Body of pancreas (tissue), 4 donors: ENCODE measurements at places on chromosomes 12 and 14. TPM values are rescaled to one million over a fixed set of nuclear protein-coding genes. Genes with fewer than 3 reads are reported as not detected.

The SERPINA5 gene
- total RNA-seq, result 76.0 TPM

DNA sequence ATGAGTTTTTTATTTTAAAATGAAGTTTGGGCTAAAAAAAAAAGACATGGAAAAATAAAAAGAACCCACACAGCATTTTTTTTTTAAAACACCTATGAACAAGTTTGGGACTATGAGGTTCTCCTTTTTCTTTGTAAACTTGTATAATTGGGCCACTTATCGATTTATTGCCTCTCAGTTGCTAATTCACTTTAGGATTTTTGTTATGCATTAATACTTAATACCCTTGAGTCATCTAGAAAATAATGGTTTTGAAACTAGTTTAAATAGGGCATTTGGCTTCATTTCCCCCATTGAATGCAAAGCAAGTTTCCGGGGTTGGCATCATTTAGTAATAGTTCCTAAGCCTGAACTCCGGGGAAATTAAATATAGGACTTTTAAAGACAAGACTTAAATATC is 312.8 kb upstream of the RGS6 start:
- no peaks in the 10 kb centered on the region for H3K36me3 ChIP-seq
- no peaks in the 10 kb centered on the region for H3K4me1 ChIP-seq
- no peak overlapping the region for H3K27ac ChIP-seq
- no peaks in the 10 kb centered on the region for H3K27me3 ChIP-seq
- H3K4me3 ChIP-seq, result no peak overlapping the region

- no peaks in the 10 kb centered on the region for H3K27me3 ChIP-seq
- DNase-seq, result no peak
- H3K4me3 ChIP-seq, result no peak overlapping the region
- H3K4me1 ChIP-seq, result no peaks in the 10 kb centered on the region
- no peaks in the 10 kb centered on the region for H3K36me3 ChIP-seq
Observed at GRCh38 chr12:22653075-22653474, 28.1 kb downstream of the ETNK1 start.

The KLRK1 gene
- total RNA-seq, result not detected

The LGR5 gene
- not detected for total RNA-seq

DNA sequence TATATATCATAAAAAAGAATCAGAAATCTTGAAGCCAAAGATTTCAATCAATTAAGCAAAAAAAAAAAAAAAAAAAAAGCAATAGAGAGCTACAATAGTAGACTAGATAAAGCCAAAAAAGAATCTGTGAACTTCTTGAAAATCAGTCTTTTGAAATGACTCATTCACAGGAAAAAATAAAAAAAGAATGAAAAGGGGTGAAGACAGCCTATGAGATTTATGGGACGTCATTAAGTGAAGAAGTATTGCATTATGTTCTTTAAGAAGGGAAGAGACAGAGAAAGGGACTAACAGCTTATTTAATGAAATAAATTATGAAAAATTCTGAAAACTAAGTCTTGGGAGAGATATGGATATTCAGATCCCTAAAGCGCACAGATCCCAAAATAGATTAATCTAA is 103.8 kb downstream of the ACSS3 start:
- H3K27me3 ChIP-seq, result no peaks in the 10 kb centered on the region
- no peaks in the 10 kb centered on the region for H3K4me1 ChIP-seq
- no peak for DNase-seq
- no peak overlapping the region for H3K4me3 ChIP-seq
- H3K27ac ChIP-seq, result no peak overlapping the region
- H3K36me3 ChIP-seq, result no peaks in the 10 kb centered on the region

DNA sequence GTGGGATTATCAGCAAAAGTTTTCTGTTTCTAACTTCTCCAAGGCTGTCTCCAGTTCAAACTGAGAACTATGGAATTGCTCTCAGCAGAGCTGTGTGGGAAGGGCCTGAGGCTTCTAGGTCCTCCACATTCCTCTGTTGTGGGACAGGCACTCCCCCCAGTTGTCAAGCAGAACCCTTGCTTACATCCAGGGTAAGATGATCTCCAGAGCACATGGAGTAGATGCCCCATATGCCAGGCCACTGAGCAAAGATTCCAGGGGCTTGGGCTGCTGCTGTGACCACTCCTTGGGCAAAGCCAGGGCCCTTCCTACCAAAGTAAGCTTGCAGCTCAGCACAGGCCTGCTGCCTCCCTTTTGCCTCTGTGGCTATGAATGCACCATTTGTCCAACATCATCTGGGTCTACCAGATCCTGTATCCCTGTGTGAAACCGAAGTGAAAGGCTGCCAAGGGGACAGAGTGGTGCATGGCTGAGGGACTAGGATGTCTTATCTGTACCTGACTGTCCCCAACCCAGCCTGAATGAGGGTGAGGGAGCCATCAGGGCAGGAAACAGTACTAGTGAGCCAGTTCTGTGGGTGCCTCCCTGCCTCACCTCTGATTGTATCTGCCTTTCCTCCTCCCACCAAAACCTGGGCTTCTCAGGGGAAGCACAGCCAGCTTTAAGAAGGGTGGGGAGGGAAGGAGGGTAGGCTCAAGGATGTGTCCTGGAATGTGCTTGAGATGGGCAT is 13.1 kb upstream of the ESPL1 start:
- H3K27ac ChIP-seq, result no peak overlapping the region
- H3K27me3 ChIP-seq, result no peaks in the 10 kb centered on the region
- H3K36me3 ChIP-seq, result no peaks in the 10 kb centered on the region
- no peak overlapping the region for H3K4me3 ChIP-seq
- peaks cover 33% of the 10 kb centered on the region for H3K4me1 ChIP-seq

- DNase-seq, result no peak
- H3K4me3 ChIP-seq, result no peak overlapping the region
- no peaks in the 10 kb centered on the region for H3K4me1 ChIP-seq
- no peaks in the 10 kb centered on the region for H3K27me3 ChIP-seq
Observed at GRCh38 chr12:5459051-5459782, 27.3 kb downstream of the NTF3 start.

DNA sequence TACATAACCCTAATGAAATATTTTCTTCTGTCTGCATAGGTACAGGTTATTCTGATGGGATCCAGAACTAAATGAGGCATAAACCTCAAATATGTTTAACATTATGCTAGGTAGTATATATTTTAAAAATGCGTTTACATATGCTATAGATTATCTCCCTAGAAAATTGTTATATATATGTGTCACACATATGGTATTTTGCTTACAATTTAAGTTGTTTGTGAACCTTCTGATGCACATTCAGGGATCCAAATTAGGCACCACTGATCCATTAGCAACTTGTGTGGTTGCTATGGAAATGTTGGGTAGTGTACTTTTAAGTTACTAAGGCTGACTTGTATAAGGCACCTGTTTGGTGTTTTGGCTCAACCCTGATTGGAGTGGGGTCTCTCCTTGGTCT is 456.7 kb downstream of the AEBP2 start:
- no peaks in the 10 kb centered on the region for H3K4me1 ChIP-seq
- H3K36me3 ChIP-seq, result no peaks in the 10 kb centered on the region
- DNase-seq, result no peak

- peaks cover 78% of the 10 kb centered on the region for H3K4me1 ChIP-seq
- H3K4me3 ChIP-seq, result no peak overlapping the region
- H3K27ac ChIP-seq, result peak overlapping the region; percentile 86
- no peaks in the 10 kb centered on the region for H3K27me3 ChIP-seq
- no peak for DNase-seq
Observed at GRCh38 chr12:117097159-117097558, 2.1 kb downstream of the TESC start.

DNA sequence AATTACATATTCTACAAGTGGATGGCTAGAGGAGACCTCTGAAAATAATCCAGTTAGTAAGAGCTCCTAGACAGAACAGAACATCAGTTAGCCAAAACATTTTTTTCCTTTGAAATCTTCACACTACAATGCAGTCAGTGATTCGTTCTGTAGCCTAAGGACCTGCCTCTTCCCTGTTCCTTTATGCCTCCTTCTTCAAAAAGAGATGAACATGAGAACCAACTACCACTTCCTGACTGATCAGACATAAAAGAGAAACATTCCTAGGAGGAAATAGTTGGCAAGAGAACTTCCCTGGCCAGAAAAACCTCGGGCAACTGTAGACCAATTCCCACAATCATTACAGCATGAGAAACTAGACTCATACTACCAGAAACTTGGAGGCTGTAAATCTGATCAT is 29.4 kb downstream of the ITPR2 start:
- no peaks in the 10 kb centered on the region for H3K27me3 ChIP-seq
- H3K36me3 ChIP-seq, result no peaks in the 10 kb centered on the region
- no peak for DNase-seq
- peaks cover 4% of the 10 kb centered on the region for H3K4me1 ChIP-seq
- peak overlapping the region; percentile 39 for H3K27ac ChIP-seq

GRCh38 chr14:92225731-92226130 is 97.2 kb upstream of the SLC24A4 start:
- no peak overlapping the region for H3K27ac ChIP-seq
- no peak for DNase-seq
- H3K4me1 ChIP-seq, result no peaks in the 10 kb centered on the region
- no peaks in the 10 kb centered on the region for H3K36me3 ChIP-seq

- H3K4me3 ChIP-seq, result no peak overlapping the region
- H3K36me3 ChIP-seq, result no peaks in the 10 kb centered on the region
- no peak for DNase-seq
- no peak overlapping the region for H3K27ac ChIP-seq
Observed at GRCh38 chr12:69661386-69661785, 37.7 kb downstream of the BEST3 start.

The PRH2 gene
- total RNA-seq, result not detected

The REM2 gene
- total RNA-seq, result not detected

GRCh38 chr12:16553457-16553856 is 52.5 kb downstream of the LMO3 start:
- no peak overlapping the region for H3K4me3 ChIP-seq
- H3K27ac ChIP-seq, result no peak overlapping the region
- H3K4me1 ChIP-seq, result no peaks in the 10 kb centered on the region
- no peak for DNase-seq
- no peaks in the 10 kb centered on the region for H3K27me3 ChIP-seq
- H3K36me3 ChIP-seq, result no peaks in the 10 kb centered on the region

GRCh38 chr12:59055204-59055860 is 135.0 kb upstream of the LRIG3 start:
- no peak overlapping the region for H3K27ac ChIP-seq
- H3K4me1 ChIP-seq, result peaks cover 6% of the 10 kb centered on the region
- no peak for DNase-seq
- H3K27me3 ChIP-seq, result no peaks in the 10 kb centered on the region
- no peaks in the 10 kb centered on the region for H3K36me3 ChIP-seq
- H3K4me3 ChIP-seq, result no peak overlapping the region

DNA sequence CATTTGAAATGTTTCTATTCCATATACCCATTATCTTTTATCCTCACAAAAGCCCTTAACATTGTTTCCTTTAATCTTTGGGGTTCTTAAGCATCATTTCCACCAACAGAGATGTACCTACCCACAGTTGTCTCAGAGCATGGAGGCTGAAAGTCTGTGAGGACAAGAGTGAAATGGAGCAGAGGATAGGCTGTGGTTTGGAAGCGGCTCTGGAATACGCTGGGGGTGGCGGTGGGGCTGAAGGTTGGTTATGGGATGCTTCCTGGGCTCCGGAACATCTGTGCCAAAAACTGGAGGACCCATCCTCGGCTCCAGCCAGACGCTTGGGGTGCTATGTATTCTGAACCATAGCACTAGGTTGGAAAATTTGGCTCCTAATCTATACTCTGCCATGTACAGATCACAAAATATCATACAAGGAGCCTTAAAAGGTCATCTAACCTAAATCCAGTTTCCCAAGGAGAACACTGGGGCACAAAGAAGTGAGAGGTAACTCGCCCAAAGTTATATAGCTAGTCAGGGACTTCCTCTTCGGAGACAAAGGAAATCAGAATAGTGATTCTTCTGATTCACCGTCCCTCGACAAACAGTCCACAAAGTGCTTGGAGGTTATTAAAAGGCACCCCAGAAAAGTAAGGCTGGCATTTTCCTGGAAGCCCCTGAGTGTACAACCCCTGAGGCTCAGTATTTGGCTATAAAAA is 2.5 kb downstream of the PPP1R3E start:
- peaks cover 29% of the 10 kb centered on the region for H3K4me1 ChIP-seq
- H3K27ac ChIP-seq, result peak overlapping the region; percentile 97
- H3K4me3 ChIP-seq, result no peak overlapping the region
- H3K27me3 ChIP-seq, result no peaks in the 10 kb centered on the region
- no peak for DNase-seq
- H3K36me3 ChIP-seq, result no peaks in the 10 kb centered on the region

DNA sequence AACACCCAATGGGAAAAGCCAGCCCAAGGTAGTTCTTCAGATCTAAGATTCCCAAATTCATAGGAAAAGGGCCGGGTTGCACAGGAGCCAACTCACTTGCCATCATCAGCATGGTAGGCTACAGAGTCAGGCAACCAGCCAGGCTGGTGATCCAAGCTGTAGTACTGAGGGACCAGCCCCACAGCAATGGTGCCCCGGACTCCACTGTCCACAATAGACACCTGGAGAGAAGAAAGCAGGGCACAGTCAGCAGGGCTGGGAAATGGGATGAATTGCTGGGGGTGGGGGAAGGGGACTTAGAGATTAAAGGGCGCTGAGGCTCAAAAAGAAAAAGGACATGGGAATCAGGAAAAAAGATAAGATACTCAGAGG is 4.2 kb downstream of the SPRYD3 start:
- no peak overlapping the region for H3K27ac ChIP-seq
- peaks cover 47% of the 10 kb centered on the region for H3K4me1 ChIP-seq
- H3K27me3 ChIP-seq, result no peaks in the 10 kb centered on the region
- H3K4me3 ChIP-seq, result no peak overlapping the region
- DNase-seq, result no peak

GRCh38 chr14:100070310-100070709 is 5.1 kb downstream of the EVL start:
- H3K27ac ChIP-seq, result no peak overlapping the region
- DNase-seq, result no peak
- no peaks in the 10 kb centered on the region for H3K4me1 ChIP-seq
- H3K36me3 ChIP-seq, result no peaks in the 10 kb centered on the region

DNA sequence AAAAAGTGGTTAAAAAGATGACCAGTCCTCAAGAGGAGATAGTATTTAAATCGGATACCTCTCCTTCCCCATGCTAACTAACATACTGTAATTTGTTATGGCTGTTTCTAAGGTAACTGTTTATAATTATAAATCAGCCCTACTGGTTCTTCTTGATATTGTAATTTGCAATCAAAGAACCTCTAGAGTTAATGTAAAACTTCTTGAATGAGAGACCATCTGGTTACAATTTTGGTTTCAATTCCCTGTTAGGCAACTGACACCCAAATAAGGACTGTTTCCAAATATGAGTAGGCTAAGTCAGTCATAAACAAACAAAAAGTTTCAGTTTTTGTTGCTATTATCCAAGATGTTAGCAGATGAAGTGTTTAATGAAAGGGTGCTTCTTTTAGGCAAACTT is 120.2 kb upstream of the DNM1L start:
- no peak overlapping the region for H3K4me3 ChIP-seq
- no peaks in the 10 kb centered on the region for H3K27me3 ChIP-seq
- DNase-seq, result no peak
- H3K27ac ChIP-seq, result no peak overlapping the region
- H3K36me3 ChIP-seq, result no peaks in the 10 kb centered on the region

GRCh38 chr12:2805143-2805520 is 7.3 kb upstream of the ITFG2 start:
- H3K27ac ChIP-seq, result no peak overlapping the region
- H3K4me1 ChIP-seq, result peaks cover 3% of the 10 kb centered on the region
- H3K27me3 ChIP-seq, result no peaks in the 10 kb centered on the region
- H3K36me3 ChIP-seq, result peaks cover 10% of the 10 kb centered on the region
